ENCODE measurements at places on chromosomes 16 and 17.

DNA sequence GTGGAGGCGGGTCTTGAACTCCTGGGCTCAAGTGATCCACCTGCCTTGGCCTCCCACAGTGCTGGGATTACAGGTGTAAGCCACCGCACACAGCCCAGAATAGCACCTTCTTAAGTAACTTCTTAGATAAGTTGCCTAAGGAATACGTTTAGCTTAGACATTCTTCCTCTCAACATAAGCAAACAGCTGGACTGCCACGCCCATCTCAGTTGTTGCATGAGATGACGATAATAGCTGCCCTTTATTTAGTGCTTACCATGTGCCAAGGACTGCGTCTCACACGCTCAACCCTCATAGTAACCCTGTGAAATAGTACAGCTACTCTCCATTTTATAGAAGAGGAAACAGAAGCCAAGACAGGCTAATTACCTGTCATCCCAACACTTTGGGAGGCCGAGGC, 11.8 kb downstream of the HASPIN start:
- DNase-seq: no peak

DNA sequence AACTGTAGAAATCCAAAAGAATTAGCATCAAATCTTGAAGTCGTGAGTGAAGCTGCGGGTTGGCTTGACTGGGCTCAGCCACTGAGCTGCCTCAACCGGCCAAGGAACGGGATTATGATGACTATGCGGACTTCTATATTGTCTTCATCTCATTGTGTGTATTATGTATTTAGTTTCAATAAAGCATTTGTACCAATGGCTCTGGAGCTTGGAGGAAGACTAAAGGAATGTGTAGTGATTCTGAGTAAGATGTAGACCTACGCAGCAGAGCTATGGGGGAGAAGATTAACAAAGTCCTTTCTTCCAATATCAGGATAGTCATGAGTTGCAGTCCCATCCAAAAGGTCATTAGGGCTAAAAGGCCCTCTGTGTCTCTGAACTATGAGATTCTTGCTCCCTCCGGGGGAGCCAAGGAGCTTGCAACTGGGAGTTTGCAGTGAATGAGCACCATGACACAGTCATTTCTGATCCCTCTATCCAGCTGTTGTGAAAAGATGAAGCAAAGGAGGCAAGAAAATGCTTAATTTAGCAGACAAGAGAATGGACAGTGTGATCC, 8.3 kb downstream of the EME1 start:
- DNase-seq: no peak

- no peak for DNase-seq
These were observed 5.3 kb downstream of the SHPK start for GRCh38 chr17:3630781-3631180.

- DNase-seq: no peak
These were observed 42.7 kb downstream of the BANP start for GRCh38 chr16:87993901-87994300.

- peak; percentile 85 for DNase-seq
These were observed 145.0 kb downstream of the SEC14L1 start for GRCh38 chr17:77285594-77286390.

DNA sequence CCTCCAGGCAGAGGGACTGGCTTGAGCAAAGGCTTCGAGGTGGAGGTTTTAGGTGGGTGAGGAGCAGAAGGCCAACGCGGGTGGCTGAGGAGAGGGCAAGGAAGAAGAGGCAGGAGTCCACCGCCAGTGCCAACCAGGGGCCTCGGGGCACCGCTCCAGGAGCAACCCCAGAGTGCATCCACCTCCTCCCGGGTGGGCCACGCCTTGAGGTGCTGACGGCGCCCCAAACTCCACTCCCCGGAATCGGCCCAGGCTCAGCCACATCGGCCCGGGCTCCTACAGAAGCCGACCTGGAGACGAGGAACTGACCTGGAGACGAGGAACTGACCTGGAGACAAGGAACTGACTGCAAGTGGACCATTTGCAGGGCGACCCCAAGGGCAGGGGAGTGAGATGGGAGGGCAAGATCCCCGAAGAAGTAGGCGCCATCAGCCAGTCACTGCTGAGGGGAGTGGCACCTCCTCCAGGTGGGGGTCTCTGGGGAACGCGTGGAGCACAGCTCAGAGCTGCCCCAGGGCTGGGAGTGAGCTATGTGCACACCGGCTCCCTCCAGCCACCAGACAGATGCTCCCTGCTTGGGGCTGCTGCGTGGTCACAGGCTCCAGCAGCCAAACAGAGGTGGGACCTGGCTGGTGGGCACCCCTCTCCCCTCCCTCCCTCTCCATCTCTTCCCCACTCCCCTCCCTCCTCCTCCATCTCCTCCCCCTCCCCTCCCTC, 29.2 kb upstream of the CBFA2T3 start:
- DNase-seq: no peak

Data from choroid plexus epithelial cell (primary cell).